IMR-90 (cell line): ENCODE measurements at places on chromosomes 1 and 21.

- DNase-seq: no peak
These were observed 19.6 kb downstream of the PEX14 start for GRCh38 chr1:10494418-10494753.

DNA sequence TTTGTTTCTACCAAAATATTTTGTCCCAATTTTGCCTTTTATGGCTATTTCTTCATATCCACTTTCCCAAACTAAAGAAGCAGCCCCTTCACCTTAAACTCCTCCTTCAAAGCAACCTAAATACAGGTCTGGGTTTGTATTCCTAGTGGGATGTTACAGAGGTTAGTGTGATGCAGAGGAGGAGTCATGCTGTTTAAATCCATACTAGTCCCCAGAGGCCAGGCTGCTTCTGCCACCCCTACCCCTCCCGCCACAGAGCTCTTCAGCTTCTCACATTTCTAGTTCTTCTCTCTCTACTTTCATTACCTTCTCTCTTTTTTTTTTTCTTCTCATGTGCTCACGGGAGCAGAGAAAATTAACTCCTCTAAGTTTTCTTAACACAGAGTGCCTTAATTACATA lies 29.3 kb downstream of the SELL start:
- DNase-seq: no peak

DNA sequence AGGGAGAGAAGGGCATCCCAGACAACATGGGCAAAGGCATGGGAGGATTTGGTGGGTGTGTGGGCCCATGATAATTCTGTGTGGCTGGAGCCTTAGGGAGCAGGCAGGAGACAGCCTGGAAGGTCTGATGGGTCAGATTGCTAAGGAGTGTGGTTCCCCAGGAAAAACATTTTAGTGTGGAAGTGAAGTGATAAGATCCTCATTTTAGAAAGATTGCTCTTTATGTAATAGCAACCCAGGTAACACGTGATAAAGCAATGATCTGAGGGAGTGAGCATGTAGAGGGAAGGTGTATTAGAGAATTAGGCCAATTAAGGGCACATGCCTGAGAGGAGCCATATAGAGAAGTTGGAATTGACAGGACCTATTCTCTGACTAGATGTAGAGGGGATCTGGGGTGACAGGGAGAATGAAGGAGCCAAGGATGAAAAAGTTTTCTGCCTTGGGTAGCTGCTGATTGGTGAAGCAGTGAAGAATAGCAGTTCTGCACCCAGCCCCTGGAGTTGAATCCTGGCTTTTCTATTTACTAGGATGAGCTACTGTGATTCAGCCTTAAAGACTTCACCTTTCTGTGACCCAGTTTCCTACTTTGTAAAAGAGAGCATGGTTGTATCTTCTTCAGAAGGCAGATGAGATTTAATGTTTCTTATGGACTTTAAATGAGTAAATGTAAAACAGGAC lies 18.7 kb upstream of the SLAMF6 start:
- no peak for DNase-seq

DNA sequence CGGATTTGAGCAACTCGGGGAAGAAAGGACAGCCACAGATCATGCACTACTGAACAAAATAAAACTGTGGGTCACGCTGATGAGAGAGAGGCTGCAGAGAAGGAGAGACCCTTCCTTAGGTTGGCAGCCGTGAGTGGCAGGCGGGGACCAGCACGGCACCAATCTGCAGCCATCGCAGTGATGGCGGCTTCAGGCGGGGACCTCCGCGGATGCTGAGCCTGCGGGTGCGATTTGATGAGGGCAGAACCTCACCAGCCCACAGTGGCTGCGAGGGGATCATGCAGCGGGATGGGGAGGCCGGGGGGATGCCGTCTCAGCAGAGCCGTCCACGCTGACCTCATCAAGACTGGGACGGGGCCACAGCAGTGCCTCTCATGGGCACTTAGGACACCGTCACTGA lies 11.8 kb downstream of the ITGB2 start:
- DNase-seq: no peak

- DNase-seq: no peak
These were observed 499.6 kb upstream of the B3GALT2 start for GRCh38 chr1:193685986-193686385.

- no peak for DNase-seq
These were observed 91.5 kb downstream of the TIAM1 start for GRCh38 chr21:31252611-31253010.

DNA sequence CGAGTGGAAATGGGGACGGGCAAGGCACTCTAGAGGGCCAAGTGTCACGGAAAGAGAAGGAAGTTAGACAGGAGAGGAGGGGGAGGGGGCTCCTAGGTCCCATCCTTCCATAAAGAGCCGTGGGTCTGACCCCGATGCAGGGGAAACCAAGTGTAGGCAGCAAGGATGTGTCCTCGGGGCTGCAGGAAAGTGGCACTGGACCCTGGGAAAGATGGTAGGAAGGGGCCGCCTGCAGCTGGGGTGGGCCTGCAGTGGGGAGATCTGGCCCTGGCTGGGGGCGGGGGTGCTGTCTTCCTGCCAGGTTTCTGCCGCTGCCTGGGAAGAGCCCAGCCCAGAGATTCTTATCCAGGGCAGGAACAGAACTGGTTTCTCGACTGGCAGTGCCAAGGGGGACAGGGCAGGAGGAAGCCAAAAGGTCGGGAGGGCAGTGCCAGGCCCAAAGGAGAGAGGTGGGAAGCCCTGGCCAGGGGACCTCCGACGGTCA lies 12.9 kb downstream of the CRABP2 start:
- DNase-seq: no peak

- DNase-seq: no peak
These were observed 16.0 kb downstream of the CYYR1 start for GRCh38 chr21:26557106-26557505.

DNA sequence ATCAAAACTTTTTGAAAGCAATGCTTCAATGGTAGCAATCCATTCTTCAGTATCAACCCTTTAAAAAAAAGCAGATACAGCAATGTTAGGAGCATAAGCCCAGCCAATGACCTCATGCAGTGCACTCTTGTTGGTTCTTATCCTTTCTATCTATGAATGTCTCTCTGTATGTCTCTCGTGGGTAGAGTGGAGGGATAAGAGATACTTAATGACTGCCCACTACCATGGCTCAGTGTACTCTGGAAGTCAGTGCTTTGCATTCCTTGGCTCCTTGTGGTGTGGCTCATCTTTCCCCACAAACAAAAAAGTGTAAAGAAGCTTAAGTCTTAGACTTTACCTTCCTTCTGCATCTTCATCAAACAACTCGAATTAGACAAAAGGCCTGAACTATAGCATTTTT lies 50.3 kb downstream of the PCSK9 start:
- peak; percentile 35 for DNase-seq

GRCh38 chr1:2275796-2276536 lies 47.8 kb downstream of the SKI start:
- peak; percentile 49 for DNase-seq

DNA sequence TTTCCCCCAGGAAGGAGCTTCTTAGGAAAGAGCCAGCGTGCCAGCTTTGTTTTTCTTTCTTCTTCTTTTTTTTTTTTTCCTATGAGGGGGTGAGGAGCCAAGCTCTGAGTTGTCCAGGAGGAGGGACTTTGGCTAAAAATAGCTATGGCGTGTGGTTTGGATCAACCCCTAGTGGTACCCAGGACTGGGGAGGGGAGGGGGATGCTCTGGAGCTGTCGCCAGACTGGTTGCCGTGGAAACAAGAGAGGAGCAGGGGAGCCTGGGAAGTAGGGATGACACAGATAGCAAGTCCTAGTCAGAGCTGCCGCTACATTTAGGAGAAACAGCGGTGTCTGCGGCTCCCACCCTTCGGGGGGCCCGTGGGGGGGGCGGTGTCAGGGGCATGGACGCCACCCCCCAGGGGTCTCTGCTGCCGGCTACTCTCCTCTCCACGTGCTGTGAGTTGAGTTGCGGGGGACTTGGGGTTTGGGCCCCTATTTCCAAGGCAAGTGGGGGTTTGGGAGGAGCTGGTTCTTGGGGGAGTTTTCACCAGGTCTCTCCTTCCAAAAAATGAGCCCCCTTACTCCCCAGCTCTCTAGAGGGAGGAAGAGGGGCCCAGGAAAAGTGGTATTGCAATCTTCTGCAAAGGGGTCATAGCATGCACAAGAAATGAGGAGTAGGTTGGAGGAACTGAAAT lies at the start of gene KCNJ9:
KCNJ9 (plus strand) TSS at position 278 of the 676 bp plus-strand sequence. CDS start 2,493 bp downstream, outside the sequence.
- no peak for DNase-seq

GRCh38 chr1:55519937-55520683 lies 304.9 kb upstream of the USP24 start:
- DNase-seq: peak; percentile 73

GRCh38 chr1:151547119-151547899 lies 7.2 kb downstream of the TUFT1 start:
- DNase-seq: peak; percentile 93

- peak; percentile 96 for DNase-seq
These were observed 44.2 kb downstream of the OSBPL9 start for GRCh38 chr1:51661081-51661518.

DNA sequence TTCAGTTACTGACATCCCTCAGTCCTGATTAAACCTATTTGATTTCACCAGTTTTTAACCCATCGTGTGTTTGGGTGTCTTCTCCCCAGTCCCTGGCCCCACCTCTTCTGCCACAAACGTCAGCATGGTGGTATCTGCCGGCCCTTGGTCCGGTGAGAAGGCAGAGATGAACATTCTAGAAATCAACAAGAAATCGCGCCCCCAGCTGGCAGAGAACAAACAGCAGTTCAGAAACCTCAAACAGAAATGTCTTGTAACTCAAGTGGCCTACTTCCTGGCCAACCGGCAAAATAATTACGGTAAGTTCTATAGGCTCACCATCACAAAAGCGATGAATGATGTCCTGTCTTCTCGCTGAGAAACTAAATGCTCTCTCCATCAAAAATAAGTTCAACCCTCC lies 28.7 kb downstream of the NBPF3 start:
- peak; percentile 37 for DNase-seq

- no peak for DNase-seq
These were observed 88.4 kb upstream of the PROX1 start for GRCh38 chr1:213899413-213899812.

DNA sequence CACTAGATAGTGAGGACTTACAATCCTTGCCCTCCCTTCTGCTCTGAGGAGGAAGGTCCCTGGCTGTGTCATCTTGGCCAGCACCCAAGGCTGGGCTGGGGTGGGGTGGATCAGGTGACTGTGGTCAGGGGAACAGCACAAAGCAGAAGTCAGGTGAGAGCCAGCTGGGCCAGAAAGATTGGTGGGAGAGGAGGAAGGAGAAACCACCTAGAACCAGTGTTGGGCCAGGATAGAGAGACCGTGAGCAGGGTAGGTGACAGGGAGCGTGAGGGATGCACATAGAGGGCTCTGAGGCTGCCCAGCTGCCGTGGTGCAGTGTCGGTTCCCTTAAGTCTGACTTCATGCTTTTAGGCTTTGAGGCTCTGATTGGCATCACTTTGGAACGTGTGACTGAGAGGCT lies 22.7 kb downstream of the NCF2 start:
- peak; percentile 47 for DNase-seq

- DNase-seq: no peak
These were observed 4.5 kb downstream of the PMVK start for GRCh38 chr1:154931940-154932487.

- DNase-seq: no peak
These were observed 89.6 kb downstream of the RERE start for GRCh38 chr1:8727809-8728213.

GRCh38 chr1:229694053-229694693 lies 68.1 kb downstream of the URB2 start:
- DNase-seq: peak; percentile 81

GRCh38 chr1:112358798-112359408 lies 37.1 kb upstream of the CTTNBP2NL start:
- peak; percentile 45 for DNase-seq

DNA sequence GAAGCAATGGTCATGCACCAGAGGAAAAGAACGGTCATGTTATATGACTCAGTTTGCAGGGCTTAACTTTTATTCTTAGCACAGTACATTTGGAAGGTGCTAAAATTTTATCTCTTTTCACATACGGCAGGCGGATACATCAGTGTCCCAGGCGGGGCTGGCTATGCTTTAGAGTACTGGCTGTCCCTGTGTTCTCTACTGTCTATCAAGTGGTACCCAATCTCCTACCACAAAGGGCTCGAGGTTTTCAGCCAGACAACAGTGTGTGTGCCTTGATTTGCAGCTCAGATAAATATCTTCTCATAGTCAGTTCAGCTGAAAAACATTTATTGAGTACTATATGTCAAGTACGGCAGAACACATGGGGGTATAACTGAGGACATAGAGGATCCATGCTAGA lies 65.3 kb downstream of the URB2 start:
- no peak for DNase-seq

DNA sequence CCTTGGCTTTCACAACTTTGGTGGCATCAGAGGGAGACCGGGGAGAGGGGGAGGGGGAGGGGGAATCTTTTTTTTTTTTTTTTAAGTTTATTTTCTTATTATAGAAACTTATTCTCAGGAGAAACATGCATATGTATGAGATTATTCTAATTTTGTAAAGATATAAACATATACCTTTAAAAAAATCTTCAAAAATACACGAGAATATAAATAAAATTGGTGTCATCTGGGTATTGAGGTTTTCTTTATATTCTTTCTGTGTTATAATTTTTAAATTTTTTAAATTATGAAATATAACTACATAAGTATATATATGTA lies 18.9 kb upstream of the SNRPE start:
- DNase-seq: no peak

- DNase-seq: no peak
These were observed 135.6 kb upstream of the CACNA1E start for GRCh38 chr1:181347495-181348390.

GRCh38 chr1:111488669-111489068 lies 14.8 kb downstream of the ADORA3 start:
- no peak for DNase-seq

DNA sequence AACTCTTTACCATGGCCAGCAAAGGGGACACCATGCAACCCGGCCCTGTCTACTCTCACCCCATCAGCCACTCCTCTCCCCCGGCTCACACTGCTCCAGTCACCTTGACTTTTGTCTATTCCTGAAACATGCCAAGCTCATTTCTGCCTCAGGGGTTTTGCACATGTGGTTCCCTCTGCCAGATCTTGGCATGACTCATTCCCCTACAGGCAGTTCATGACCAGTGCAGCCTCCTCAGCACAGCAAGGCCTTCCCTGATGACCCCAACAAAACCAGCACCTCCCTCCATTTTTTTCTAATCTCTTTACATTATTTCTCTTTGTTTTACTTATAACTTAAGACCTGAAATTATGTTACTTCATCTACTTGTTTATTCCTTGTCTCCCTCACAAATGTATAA lies 58.6 kb upstream of the GJB5 start:
- no peak for DNase-seq

DNA sequence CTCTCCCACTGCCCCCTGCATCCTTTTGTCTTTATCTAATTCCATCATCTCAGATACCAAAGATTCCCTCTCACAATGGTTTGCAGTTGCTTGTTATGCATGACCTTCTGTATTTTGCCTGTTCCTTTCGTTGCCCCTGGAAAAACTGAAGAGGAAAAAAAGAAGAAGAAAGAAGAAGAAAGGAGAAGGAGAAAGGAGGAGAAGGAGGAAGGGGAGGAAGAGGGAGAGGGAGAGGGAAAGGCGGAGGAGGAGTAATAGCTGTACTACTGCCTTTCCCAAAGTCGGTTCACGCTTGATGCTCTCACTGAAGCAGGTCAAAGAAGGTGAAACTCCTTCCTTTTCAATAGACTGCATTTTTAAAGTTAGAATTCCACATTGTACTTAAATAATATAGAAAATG lies 513.8 kb downstream of the PTPRC start:
- no peak for DNase-seq

- DNase-seq: no peak
These were observed 369.7 kb downstream of the DPYD start for GRCh38 chr1:97551113-97551512.
